ENCODE measurements at places on chromosomes 1 and 21.

DNA sequence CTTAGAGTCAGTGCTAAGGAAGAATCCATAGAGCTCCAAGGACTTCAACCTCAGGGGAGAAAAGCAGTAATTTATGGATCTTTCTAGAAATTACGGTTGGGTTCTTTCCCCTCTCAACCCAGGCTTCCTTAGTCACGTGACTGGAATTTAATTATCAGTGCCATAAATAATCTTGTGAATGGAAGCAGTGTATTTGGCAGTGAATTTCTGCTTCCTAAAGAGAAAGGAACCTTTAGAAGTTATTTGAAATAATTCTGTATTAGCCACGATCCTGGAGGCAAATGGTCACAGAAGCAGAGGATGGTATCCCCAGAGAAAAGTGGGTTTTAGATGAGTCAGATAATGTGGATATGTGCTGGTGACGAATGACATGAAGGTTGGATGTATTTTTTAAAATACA, 89.6 kb downstream of the NFIA start:
- DNase-seq: no peak

- no peak for DNase-seq
Observed at GRCh38 chr21:34734696-34735095, 65.9 kb downstream of the CLIC6 start.

- DNase-seq: no peak
Observed at GRCh38 chr1:13737398-13737797, 37.4 kb downstream of the PRDM2 start.

- DNase-seq: no peak
Observed at GRCh38 chr1:183645531-183645930, 7.6 kb downstream of the APOBEC4 start.

DNA sequence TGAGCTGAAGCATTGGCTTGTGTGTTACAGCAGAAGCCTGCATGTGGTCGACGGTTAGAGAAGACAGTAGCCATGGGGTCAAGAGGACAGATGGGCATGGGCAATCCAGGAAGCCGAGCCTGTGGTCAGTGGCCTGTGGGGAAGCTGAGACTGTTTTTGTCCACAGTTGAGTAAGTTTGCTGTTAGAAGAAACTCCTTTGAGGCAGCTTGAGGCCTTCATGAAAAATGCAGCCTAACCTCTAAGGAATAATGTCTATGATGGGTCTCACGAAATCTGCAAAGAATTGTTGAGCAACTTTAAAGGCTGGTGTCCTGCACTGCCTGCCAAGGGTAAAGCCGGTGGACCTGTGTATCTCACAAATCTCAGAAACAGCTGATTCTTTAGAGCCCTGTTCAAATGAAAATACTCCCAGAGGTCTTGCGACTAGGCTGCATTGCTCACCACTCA, 322.4 kb downstream of the SETD4 start:
- peak; percentile 25 for DNase-seq

DNA sequence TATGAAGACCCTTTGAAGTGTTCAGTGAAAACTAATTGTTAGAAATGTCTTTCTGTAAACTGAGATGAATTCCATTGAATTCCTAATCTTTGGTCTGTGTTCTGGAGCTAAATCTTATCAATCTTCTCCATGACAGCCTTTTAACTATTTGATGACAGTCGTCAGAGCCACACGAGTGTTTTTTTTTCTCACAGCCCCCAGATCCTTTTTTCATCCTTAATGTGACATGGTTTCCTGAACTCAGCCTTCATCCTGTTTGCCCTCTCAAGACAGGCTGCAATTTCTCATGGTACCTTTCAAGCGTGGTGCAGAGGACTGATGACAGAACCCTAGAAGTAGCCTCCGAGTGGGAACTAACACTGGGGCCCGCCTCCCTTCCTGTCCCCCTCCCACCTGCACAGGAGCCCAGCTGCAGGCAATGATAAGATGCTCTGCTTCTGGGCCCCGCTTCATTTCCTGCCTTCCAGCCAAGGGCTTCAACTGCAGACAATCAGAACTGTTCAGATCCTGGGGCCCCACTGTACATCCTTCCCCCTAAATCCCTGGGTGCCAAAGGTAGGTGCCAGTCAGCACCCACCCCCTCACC, 114.6 kb upstream of the VAV3 start:
- no peak for DNase-seq

- DNase-seq: no peak
Observed at GRCh38 chr1:238592621-238593020, 701.9 kb upstream of the ZP4 start.

- peak; percentile 18 for DNase-seq
Observed at GRCh38 chr1:3836421-3836820, 20.6 kb downstream of the CEP104 start.

- no peak for DNase-seq
Observed at GRCh38 chr1:106603616-106604015, 452.9 kb upstream of the PRMT6 start.

DNA sequence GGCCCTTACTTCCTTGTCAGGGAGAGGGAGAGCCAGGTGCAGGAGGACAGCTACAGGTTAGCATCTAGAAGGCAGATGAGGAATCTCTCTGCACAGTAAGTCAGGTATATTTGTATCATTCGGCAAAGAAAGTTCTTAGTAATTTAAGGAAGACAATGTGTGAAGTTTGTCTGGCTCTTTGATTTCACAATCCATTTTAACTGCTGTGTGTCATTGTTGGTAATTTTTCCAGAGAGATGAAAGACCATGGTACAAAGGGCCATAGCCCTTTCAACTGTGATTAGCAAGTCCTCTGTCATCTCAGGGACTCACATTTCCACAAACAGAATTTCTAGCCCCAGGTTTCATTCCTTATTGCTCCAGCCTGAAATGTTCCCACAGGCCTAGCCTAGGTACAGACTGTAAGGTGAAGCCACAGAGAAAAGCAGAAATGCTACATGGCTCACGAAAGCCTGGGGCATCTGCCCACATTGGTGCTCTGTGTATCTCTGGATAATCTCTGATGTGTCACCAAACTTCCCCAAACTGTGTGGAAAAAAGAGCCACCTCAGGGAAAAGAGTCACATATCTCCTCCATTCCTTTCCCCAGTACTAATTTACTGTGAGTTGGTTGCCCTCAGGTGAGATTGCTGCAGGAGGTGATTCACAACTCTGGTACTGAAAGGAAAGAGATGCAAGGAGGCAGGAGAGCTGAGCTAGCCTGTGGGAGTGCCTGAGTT, 70.6 kb downstream of the SYT6 start:
- DNase-seq: no peak

DNA sequence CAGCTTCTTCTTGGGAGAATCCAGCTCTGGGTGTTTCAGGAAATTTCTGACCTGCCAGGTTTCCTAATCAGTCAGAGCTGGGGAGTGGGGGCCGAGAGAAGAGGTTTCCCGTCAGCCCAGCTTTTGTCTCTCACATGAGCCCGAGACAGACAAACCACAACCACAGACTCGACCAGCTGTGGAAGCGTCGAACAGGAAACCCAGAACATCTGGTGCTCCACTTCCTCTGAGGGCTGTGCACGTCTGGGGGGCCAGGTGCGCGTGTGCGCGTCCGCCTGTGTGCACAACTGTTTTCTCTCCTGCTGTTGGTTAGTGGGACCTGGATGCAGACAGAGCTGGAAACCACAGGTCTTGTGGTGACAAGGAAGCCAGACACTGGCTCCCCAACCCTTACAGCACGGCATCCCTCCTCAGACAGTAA, 113.0 kb upstream of the SLC25A33 start:
- DNase-seq: no peak

DNA sequence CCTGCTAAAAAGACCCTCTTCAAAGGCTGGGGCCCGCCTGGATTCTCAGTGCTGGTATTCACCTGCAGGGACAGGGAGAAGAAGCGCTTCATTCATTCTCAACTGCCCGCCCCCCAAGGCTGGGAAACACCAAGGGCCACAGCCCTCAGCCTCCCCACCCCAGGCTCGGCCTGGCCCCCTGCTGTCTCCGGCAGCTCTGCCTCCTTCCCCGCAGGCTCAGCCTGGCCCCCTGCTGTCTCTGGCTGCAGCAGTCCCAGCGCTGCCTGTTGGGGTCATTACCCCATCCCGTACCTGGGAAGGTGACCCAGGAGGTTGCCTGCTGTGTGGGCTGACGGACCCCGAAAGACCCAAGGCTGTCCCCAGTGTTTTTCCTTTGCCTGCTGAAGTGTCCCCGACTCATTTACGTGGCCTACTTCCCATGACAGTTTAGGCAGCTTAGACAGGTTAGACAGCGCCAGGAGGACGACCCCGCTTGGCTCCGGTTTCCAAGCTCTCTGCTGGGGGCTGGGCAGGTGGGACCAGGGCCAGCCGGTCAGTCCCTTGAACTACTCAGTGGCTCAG, 22.9 kb upstream of the CLSTN1 start:
- DNase-seq: no peak

- DNase-seq: peak; percentile 60
Observed at GRCh38 chr1:179754041-179754624, 11.0 kb downstream of the FAM163A start.

GRCh38 chr1:157438613-157439012, 113.7 kb downstream of the FCRL5 start:
- no peak for DNase-seq

DNA sequence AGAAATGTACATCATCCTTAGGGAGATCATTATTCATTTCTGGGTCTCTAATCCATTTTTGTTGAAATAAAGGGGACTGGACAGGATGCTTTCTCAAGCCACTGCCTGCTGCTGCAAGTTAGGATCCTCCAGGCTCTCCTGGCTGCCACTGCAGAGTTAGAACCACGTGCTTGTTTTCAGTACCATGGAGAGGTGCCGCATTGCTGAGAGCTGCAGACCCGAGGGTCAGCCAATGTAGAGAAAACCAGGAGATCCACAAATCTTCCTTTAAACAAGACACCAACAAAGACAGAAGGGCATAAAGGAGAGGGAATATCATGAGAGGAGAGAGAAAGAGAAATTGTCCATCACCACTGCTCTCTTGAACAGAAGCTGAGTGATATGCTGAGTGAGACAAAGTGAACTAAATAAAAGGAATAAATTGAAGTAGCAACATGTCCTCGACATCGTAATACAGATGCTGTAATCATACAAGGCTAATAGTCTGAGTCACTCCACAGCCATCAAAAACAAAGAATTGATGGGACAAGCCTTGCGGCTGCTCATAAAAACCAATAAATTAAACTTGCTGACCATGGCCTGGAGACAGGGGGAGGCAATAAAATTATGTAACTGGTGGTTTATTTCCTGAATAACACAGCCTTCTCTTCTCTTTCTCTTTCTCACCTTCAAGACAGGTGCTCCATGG, 255.7 kb downstream of the OMA1 start:
- DNase-seq: peak; percentile 29

GRCh38 chr1:175150596-175151319, 41.8 kb downstream of the KIAA0040 start:
- DNase-seq: no peak

GRCh38 chr1:193366764-193367507, 180.5 kb upstream of the B3GALT2 start:
- DNase-seq: no peak

DNA sequence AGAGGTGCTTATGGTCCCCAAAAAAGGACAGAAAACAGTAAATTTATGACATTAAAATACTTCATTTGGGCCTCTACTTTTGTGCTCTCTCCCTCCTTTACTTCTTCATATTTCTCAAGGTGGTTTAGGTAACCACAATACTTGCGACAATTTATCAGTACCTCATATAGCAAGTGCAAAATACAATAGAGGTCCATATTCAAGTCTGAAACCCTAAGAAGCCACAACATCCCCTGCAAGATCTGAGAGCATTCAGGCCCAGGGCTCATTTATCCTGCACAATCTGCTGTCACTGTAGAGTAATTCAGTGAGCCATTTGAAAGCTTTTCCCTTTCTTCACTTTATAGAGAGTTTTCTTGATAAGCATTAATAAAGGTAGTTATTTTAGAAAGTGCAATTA, 24.2 kb upstream of the ATP6V1G3 start:
- DNase-seq: no peak

DNA sequence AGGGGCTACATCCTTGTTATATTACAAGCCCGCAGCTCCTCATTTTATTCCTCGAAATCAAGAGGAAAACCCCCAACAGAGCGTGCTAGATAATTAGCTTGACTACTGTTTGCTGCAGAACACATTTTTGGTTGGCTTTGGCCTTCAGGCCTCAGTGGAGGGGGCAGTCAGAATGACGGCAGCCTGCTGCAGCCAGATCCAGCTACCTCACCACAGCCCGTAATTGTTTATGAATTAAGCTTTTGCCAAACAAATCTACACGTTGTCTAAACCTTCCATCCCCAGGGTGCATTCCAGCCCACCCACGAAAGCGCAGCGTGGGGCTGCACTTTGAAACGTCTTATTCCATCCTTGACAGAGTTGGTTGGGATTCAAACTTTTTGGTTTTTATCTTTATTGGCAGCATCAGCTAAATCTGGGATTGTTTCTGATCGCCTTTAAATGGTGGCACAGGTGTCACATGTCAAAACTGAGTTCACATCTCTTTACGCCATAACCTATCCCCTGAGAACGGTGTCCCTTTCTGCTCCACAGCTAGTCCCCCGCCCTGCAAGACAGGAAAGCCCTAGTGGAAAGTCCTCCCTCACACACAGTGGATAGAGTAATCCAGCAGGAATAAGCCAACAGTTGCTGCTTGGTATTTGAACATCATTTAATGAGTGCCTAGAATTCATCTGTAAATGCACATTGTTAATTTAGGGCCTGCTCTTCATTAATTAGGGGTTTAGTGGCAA, 195.5 kb downstream of the LMO4 start:
- no peak for DNase-seq

DNA sequence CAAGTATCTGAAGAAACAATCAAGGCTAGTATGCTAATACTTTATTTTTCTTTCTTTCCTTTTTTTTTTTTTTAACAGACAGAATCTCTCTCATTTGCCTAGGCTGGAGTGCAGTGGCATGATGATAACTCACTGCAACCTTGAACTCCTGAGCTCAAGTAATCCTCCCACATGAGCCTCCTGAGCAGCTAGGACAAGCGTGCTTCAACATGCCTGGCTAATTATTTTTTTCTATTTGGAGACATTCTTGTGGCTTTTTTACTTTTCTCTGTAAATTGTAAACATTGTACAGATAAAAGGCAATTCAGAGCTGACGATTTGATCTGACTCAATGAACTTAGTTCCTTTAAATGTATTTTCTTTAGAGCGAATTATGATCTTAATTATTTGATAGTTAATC, 41.4 kb downstream of the CCDC18 start:
- no peak for DNase-seq

- DNase-seq: no peak
Observed at GRCh38 chr1:67722292-67722944, 37.4 kb downstream of the GADD45A start.

DNA sequence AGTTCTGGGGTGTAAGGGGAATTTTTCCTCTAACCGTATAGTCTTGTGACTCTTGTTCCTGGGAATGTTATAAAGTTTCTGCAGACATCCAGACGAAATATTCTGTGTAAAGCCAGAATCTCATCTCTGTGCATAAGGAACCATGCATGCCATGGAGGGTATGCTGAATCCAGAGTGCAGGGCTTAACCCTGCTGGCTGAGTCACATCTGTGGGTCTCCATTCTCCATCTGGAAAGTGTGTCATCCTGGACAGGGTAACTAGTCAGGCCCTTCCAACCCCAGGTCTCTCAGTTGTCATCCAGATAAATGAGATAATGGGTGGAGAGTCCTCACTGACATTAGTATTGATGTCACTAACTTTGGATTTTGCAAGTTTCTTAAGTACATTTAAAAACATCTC, 48.8 kb downstream of the ATP5PO start:
- peak; percentile 12 for DNase-seq

Measured in brain microvascular endothelial cell (primary cell).